Bronchial epithelial cell (primary cell): ENCODE measurements at places on chromosomes 11 and 22. TPM values are rescaled to one million over a fixed set of nuclear protein-coding genes. Genes with fewer than 3 reads are reported as not detected.
A peak's percentile ranks its signal among the peaks of the same experiment; 100 is the strongest.

DNA sequence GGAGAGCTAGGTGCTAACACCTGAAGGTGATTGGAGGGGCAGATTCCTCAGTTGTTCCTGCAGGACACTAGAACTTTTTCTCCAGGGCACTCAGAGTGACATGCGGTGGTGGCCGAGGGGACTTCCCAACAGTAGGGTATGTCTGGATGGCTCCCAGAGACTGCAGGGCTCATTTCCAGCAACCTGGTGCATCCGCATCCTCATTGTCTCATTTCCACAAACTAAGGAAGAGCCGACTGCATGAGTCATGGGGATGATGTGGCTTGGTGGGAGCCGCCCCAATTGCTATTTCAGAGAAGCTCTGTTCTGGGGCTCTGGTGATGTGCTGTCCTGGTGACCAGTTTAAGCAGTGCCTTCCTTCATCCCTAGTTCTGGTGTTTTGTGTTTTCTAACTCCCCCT lies 2.8 kb upstream of the ROBO4 start:
- peak; percentile 85 for DNase-seq

- peak; percentile 18 for DNase-seq
Measured at GRCh38 chr11:44120169-44120568, 24.7 kb downstream of the EXT2 start.

GRCh38 chr11:60672255-60672654 lies 27.2 kb upstream of the MS4A8 start:
- no peak for DNase-seq

Gene CRACR2B
- 0.51 and 0.53 TPM in 2 replicates for total RNA-seq

Gene DDI1
- not detected in 2 replicates for total RNA-seq
